CD4-positive, alpha-beta T cell treated with Interleukin-4 for 1 hour (primary cell): ENCODE measurements at places on chromosomes 1 and 21.
A peak's percentile ranks its signal among the peaks of the same experiment; 100 is the strongest.

GRCh38 chr1:116508984-116509980 is 61.5 kb downstream of the CD58 start:
- DNase-seq = peak; percentile 72

DNA sequence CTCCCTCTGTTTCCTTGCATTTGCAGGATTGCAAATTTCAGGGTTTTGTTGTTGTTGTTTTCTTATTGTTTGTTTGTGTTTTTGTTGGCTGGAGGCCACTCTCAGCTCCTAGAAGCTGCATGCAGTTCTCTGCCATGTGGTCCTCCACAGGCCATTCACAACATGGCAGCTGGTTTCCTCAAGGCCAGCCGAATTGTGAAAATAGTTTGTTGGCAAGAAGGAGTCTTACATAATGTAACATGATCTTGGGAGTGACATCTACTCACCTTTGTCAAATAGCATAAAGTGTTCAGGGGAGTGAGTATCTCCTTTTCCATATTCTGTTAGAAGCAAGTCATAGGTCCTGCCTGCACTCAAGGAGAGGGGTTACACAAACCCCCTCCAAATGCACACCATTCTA is 10.6 kb upstream of the UAP1 start:
- no peak for DNase-seq

- no peak for DNase-seq
These were observed 58.2 kb upstream of the DMRTB1 start for GRCh38 chr1:53400761-53401674.

GRCh38 chr1:159921700-159922504 is 3.4 kb downstream of the TAGLN2 start:
- peak; percentile 76 for DNase-seq

GRCh38 chr1:237316352-237316751 is 274.4 kb downstream of the RYR2 start:
- no peak for DNase-seq

GRCh38 chr21:17976691-17977090 is 157.5 kb upstream of the C21orf91 start:
- DNase-seq = no peak

GRCh38 chr1:213119794-213120193 is 68.8 kb downstream of the RPS6KC1 start:
- no peak for DNase-seq

DNA sequence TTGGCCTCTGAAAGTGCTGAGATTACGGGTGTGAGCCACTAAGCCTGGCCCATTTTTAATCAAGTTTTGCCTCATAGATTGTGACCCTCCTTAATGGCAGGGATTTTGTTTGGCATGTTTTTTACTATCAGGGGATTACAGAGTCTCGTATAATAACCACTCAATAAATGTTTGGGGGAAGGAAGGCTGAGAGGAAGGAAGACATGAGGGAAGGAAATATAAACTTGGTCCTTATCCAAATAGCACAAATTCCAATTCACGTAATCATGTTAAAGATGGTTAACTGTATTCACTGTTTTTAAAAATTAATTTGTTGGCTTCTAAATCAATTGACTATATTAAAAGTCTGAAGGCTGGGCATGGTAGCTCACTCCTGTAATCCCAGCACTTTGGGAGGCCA is 30.9 kb upstream of the SERTAD4 start:
- DNase-seq = no peak
